CD4-positive, alpha-beta T cell (primary cell): ENCODE measurements at places on chromosomes 3 and 15.

DNA sequence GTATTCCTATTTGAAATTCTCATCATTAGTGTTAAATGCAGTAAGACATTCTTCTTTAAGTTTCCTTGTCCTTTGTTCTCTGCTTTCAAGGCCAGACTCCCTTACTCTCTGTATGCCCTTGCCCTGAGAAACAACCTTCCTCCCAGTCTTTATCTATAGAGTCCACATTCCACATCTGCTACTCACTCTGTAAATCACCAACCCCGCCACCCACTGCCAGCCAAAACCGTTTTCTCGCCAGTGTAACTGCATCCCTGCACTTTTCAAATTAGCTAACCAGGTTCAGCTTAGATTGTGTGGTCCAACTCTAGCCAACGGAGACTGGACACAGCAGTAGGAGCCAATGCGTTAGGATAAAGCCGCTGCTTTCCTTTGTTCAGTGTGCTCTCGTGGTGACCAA, 402.4 kb upstream of the PDZRN3 start:
- no peaks in the 10 kb centered on the region for H3K4me1 ChIP-seq
- no peak for DNase-seq
- no peaks in the 10 kb centered on the region for H3K36me3 ChIP-seq
- H3K4me3 ChIP-seq = no peak overlapping the region
- H3K27me3 ChIP-seq = no peaks in the 10 kb centered on the region

DNA sequence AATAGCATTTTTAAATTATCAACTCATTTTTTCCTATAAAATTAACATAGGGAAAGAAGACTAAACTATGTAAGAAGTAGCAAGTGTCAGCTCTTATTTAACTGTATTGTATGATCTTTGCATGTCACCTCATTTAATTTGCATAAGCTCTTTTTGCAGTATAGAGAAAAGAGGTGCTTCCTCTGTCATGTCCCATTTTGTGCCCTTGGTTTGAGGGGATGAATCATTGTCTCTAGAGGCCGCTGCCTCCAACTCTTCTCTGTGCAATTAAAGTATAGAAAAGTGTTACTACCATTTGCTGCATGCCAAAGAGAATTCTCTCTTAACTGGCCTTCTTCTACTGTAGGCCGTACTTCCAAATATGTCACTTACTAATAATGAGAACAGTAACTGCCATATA, 93.4 kb downstream of the LRRC28 start:
- no peak for DNase-seq
- no peaks in the 10 kb centered on the region for H3K36me3 ChIP-seq
- no peak overlapping the region for H3K27ac ChIP-seq
- H3K4me3 ChIP-seq = no peak overlapping the region
- H3K27me3 ChIP-seq = no peaks in the 10 kb centered on the region

- no peaks in the 10 kb centered on the region for H3K27me3 ChIP-seq
- no peak overlapping the region for H3K4me3 ChIP-seq
- DNase-seq = no peak
- no peaks in the 10 kb centered on the region for H3K4me1 ChIP-seq
- no peak overlapping the region for H3K27ac ChIP-seq
Measured at GRCh38 chr15:29934251-29934650, 112.0 kb upstream of the TJP1 start.

DNA sequence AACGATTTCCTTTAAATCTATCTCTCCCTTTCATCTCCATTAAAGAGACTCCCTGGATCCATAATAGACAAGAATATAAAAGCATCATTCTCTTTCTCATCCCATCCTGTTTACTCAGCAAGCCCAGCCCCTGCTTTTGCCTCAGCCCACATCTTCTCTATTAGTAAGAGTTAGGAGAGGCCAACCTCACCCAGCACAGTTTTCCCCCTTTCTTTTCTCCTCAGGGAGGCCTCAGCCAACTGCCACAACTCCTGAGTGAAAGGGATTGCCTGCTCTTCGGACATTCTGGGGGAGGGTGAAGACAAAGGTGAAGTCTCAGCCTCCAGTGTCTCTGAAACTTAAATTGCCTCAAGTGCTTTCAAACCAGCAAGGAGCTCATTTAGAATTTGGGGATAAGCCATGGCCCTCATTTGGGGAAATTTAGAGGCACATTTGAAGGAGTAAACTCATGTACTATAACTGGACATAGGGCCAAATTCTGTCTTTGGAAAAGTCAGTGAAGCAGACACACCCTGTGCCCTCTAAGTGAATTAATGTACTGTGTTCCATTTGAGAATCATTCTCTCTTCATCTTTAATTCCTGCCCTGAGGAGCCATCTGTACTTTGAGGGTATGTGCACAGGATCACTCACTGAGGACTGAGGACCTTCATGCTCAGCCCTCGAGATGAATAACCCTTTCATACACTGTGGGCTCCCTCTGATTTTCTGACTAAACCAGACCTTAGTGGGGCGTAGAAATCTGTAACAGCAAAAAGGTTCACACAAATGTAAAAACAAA, 82.5 kb downstream of the SOX2 start:
- H3K36me3 ChIP-seq = no peaks in the 10 kb centered on the region
- H3K4me3 ChIP-seq = no peak overlapping the region

DNA sequence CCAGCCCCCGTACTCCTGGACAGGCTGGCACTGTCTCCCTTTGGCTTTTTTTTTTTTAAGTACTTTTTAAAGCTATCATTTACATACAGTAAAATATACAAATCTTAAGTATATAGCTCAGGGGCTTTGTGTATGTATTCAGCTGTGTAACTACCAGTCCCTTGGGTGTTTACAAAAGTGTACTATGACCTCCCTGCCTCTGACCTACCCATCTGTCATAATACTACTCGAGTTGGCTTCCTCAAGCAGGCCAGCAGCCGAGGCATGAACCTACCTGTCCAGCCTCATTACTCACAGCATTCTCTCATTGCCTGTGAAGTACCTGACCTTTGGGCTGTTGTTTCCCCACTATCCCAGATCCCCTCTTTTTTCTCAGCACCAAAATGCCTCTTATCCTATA, 33.2 kb downstream of the ABHD2 start:
- no peaks in the 10 kb centered on the region for H3K27me3 ChIP-seq
- no peak for DNase-seq
- peaks cover 67% of the 10 kb centered on the region for H3K36me3 ChIP-seq
- H3K4me1 ChIP-seq = no peaks in the 10 kb centered on the region
- no peak overlapping the region for H3K4me3 ChIP-seq

- H3K36me3 ChIP-seq = no peaks in the 10 kb centered on the region
- H3K4me1 ChIP-seq = no peaks in the 10 kb centered on the region
- no peak for DNase-seq
- no peak overlapping the region for H3K27ac ChIP-seq
- no peak overlapping the region for H3K4me3 ChIP-seq
- H3K27me3 ChIP-seq = no peaks in the 10 kb centered on the region
Measured at GRCh38 chr3:187261541-187261969, 30.0 kb downstream of the MASP1 start.

- no peak overlapping the region for H3K27ac ChIP-seq
- peaks cover 42% of the 10 kb centered on the region for H3K4me1 ChIP-seq
- DNase-seq = no peak
- peaks cover 29% of the 10 kb centered on the region for H3K36me3 ChIP-seq
- no peak overlapping the region for H3K4me3 ChIP-seq
- H3K27me3 ChIP-seq = no peaks in the 10 kb centered on the region
Measured at GRCh38 chr15:69457304-69458280, 5.0 kb downstream of the RPLP1 start.
